Effector memory CD8-positive, alpha-beta T cell (primary cell): ENCODE measurements at places on chromosomes 6 and 20.

DNA sequence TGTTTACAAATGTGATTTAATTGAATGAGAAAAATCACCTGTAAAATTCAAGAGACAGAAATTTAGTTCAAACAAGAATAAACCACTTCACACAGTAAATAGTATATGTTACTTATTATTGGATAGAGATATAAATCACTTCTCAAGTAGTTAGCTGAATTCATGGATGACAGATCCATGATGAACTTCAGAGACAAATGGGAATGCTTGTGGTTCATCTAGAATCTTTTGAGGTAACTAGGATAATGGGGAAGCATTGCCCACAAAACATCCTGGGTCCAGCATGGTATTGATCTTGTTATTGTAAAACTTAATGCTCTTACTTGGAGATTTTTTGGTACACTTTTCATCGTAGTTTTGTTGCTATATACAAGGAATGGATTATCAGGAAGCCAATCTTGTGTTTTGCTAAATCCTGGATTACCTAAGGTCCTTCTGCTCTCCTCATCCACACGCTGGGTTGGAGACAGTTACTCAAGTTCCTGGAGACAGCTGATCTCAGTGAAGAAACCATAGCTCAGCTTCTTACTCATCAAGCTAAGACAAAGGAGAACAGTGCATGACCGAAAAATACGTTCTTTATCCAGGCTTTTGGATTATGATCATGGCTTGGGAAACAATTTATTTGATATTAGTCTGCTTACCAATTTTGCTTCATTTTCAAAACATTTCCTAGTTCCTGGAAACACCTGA, 142.5 kb upstream of the PREP start:
- no peak for DNase-seq

DNA sequence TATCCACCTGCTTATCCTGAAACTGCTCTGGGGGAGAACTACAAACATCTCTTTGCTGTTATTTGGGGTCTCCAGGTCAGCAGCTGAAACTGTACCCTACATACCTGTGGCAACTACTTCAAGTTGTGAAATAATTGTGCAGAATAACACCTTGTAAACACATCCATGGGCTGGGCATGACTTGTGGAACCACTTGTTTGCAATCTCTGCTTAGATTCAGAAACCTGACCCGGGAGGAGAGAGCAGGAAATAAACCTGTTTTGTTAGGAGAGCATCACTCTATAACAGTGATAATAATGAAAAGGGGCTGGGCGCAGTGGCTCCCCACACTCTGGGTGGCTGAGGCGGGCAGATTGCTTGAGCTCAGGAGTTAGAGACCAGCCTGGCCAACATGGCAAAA, 183.1 kb downstream of the NFATC2 start:
- no peak for DNase-seq

DNA sequence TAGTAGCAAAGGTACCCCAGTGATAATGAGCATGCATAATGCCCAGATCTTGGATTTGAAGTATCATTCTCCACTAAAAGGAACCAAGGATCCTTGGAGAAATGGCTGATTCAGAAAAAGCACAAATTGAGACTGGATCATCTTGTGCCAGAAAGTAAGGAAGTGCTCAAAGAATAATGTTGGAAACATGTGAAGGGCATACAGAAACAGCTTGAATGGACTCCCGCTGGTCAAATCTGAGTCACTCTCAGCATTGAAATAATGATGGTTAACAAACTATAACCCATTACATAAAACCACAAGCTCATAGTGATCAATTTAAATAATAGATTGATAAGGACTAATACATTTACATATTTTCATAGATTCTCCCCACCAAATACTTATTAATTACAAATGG, 3.6 kb upstream of the OSTM1 start:
- no peak for DNase-seq

DNA sequence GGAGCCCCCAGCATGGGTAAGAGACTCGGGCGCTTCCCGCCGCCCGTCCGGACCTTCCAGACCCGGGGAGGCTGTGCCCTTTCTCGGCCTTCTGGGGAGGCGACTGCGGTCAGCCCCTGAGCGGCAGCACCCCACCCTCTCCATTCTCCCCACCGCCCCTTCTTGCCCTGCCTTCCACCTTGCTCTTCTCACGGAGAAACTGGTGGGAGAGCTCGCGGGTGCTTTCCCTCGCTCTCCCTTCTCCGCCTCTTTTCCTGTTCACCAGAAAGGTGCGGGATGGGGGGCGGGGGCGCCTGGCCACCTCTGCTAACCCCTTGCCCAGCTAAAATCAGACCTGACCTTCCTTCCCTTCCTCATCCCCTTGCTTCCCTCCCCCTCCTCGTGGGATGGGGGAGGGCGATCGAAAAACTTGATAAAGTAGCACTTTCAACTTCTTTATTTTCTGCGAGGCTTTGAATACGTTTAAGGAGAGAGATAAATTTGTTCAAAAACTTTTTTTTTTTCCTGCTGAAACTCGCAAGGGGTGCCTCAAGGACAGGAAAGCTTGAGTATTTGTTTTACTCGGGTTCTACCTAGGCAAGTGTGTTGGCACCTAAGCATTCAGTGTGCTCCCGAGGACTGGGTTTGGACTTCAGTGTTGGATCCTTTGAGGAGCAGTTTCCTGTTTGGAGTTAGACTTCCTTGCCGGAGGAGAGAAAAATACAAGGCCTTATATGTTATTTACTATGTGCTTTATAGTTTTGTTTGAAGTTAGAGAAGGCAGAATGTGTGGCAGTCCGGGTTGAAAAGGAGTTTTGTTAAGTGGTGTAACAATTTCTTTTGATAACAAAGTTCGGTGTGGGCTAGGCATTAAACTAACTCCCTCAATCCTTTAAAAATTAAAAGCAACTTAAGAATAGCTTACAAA, 897 bp downstream of the CD2AP start:
- no peak for DNase-seq

DNA sequence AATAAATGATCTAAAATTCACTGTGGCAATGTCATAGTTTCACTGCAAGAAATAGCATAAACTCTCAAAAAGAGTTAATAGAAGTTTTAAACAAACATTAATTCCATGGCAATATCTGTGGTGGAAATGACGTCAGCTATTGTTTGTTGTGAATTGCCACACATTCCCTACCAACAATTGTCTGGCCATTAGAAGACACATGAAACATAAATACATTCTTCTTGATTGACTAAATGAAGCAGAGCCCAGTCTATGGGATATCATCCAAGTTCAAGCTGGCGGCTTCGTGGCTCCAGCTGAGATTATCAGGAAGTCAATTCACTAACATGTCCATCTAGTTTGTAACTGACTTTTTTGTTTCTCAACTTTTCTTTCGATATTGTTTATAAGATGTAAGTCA, 369.0 kb downstream of the ARHGAP18 start:
- DNase-seq = no peak
